CD4-positive, alpha-beta T cell treated with Interleukin-4 for 4 hours (primary cell): ENCODE measurements at places on chromosomes 3 and 15.

- DNase-seq = no peak
These were observed 270.9 kb downstream of the FHIT start for GRCh38 chr3:60980342-60980692.

- no peak for DNase-seq
These were observed 813.1 kb downstream of the NAALADL2 start for GRCh38 chr3:175672119-175672689.

DNA sequence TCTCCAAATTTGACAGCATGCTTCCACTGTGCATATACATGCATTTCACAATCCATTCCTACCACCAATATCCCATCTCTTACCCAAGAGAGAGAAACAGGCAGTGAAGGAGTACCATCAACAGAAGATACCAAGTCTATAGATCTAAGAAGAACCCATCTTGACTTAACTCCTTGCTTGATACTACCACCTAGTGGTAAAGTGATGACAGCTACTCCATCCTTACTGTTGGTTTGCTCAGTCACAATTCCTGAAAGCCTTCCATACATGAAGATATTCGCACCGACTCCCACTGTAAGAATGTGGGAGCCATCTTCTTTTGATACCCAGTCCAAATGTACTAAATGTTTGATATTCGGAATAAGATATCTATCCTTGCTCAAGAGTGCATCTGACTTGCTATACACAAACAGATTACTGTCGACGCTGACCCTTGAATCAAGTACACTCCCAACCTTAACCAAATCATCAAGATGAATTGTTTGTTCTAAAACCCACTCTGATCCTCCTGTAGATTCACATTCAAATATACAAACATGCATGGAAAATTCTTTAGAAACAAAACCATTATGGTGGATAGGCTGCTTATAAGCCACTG, 123.1 kb downstream of the DMXL2 start:
- DNase-seq = peak; percentile 3

DNA sequence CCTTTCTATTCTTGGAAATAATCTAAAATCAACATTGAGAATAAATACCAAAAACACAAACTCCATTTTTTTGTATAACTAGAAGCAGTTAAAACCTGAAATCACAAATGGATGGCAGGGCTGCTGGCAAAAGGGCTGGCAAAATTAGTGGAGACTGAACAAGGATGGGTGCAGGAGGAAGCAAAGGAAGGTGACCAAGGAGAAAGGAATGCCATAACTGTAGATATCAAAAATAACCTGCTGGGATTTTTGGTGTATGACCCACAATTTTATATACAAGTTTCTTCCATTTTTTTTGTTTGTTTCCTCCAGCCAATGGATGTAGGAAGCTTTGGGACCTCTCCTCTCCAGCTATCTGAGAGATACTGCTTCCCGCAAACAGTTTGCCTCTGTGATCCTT, 12.7 kb downstream of the CFAP44 start:
- DNase-seq = no peak

GRCh38 chr3:52606373-52607085, 70.1 kb downstream of the UQCC5 start:
- no peak for DNase-seq

- DNase-seq = no peak
These were observed 26.2 kb downstream of the EEFSEC start for GRCh38 chr3:128179484-128179819.

GRCh38 chr3:117079997-117080396, 370.4 kb downstream of the TUSC7 start:
- no peak for DNase-seq

GRCh38 chr15:70783041-70783440, 19.7 kb upstream of the UACA start:
- no peak for DNase-seq

DNA sequence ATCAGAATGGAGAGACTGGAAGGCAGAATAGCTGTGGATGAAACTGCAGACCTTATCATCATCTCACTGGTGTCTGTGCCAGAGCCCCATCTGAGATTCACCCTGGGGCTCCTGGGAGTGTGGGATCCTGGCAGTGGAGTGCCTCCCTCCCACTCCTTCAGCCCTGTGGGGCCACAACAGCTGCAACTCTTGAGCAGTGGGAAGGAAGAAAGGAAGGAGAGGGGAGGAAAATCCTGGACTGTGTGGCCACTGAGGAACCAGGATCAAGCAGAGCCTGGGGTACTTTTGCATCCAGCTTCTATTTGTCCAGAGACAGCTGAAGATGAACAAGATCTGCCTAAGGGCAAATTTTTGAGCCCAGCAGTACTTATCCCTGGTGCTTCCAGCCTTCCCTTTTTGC, 13.1 kb upstream of the ALDH1A2 start:
- DNase-seq = no peak

DNA sequence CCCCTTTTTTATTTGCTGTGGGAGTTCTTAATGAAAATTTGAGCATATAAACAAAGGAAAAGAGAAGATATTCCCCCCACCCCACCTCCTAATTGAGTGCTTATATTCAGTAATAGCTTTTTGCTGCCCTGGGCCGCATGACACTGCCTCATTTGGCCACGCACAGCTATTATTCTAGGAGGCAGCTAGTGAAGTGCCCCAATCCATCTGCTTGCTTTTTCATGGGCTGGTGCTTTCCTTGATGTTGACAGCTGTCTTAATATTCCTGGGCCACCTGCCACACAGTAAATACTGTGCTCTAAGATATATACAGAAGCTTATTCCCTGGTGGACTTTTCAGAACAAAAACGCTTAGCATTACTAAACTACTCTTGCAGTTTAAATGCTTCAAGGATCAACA, 3.8 kb upstream of the CRYBG3 start:
- no peak for DNase-seq

DNA sequence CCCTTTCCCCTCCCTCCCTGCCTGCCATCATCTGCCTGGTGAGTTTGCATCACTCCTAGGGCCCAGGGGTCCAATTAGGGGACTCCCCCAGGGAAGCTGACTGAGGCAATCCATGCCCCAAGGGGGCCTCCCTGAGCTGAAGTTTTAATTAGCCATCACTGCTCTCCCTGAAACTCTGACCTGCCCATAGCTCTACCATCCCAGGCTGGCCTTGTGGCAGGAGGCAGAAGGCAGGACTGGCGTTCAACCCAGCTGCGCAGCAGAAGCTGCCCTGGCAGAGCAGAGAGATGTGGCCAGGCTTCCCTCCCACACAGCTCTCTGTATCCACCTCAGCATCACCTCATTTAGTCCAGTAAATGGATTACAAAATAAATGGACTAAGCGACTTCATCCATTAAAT, 7.7 kb upstream of the C15orf39 start:
- no peak for DNase-seq

DNA sequence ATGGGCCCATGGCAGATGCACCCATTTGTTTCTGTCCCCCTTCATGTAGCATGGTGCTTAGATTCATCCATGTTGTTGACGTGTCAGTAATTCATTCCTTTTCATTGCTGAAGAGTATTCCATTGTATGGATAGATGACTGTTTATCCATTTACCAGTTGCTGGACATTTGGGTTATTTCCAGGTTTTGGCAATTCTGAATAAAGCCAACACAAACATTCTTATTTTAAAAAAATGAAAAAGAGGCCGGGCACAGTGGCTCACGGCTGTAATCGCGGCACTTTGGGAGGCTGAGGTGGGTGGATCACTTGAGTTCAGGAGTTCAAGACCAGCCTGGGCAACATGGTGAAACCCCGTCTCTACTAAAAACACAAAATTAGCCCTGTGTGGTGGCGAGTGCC, 18.7 kb upstream of the TATDN2 start:
- DNase-seq = no peak

DNA sequence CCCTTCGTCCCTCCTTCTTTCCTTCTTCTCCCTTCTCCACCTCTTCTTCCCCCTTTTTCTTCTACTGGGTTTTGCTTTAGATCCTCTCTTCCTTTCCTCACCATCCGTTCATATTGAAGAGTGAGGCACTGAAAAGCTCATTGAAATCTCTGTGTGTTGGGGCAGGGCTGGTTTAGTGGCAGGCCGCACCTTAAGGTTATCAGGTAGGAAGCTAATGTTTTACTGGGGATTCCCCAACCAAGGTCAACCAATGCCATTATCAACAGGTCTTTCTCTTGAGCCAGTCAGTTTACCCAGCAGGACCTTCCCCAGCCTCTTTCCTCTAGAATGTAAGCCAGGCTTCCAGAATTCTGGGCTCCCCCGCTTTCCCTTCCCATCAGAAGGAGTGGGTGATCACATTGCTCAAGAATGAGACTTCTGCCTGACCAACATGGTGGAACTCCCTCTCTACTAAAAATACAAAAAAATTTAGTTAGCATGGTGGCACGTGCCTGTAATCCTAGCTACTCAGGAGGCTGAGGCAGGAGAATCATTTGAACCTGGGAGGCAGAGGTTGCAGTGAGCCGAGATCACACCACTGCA, 11.5 kb upstream of the VPS8 start:
- DNase-seq = no peak

DNA sequence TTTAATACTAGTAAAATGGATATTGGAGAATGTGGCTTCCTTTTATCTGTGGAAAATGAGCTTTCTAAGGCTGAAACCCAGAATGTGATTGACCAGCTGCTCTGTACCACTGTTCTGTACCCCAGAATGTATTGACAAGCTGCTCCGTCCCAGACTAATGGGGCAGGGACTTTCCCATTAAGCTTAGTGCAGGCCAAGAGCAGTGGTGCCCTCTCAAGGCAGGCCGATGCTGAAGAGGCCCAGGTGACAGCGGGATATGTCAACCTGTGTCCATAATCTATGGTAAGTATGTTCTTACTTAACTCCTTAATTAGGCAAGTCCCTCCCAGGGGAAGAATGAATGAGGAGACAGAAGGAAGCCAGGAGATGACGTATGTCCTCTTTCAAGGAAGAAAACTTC, 31.1 kb downstream of the SGO1 start:
- DNase-seq = no peak

- no peak for DNase-seq
These were observed 471.3 kb upstream of the TPRG1 start for GRCh38 chr3:188700501-188700900.

- DNase-seq = no peak
These were observed 2.9 kb downstream of the SCN5A start for GRCh38 chr3:38646630-38647029.

GRCh38 chr3:132007617-132008016, 27.2 kb downstream of the CPNE4 start:
- DNase-seq = no peak

- DNase-seq = no peak
These were observed 361.1 kb upstream of the CDIN1 start for GRCh38 chr15:36218322-36218721.

DNA sequence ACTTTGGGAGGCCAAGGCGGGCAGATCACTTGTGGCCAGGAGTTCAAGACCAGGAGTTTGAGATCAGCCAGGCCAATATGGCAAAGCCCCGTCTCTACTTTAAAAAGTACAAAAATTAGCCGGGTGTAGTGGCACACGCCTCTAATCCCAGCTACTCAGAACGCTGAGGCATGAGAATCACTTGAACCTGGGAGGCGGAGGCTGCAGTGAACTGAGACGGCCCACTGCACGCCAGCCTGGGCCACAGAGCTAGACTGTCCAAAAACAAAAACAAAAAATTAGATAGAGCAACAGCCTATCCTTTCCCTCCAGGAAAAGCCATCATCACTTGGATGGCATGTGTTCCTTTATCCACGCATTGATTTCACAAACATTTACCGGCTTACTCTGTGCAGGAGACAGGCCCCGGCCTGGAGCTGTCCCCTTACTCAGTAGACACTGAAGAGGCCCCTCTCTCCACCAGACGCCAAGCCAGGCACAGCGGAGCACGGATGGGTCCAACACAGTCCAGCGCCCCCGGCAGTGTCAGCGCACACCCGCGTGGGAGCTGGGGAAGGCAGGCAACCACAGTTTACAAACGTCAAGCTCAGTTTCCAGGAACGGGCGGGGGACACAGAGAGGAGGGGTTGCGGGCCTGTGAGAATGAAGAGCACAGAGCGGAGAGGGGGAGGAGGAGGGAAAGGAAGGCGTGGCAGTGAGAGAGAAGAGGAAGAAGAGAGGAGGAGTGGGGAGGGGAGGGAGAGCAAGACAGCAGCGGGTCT, 3.1 kb downstream of the GP5 start:
- peak; percentile 50 for DNase-seq

- DNase-seq = no peak
These were observed 241.1 kb upstream of the TOPAZ1 start for GRCh38 chr3:44000586-44000985.

- DNase-seq = no peak
These were observed 322.3 kb downstream of the PLCL2 start for GRCh38 chr3:17207019-17207418.

- no peak for DNase-seq
These were observed 55.2 kb upstream of the TRAK1 start for GRCh38 chr3:42035816-42036482.

DNA sequence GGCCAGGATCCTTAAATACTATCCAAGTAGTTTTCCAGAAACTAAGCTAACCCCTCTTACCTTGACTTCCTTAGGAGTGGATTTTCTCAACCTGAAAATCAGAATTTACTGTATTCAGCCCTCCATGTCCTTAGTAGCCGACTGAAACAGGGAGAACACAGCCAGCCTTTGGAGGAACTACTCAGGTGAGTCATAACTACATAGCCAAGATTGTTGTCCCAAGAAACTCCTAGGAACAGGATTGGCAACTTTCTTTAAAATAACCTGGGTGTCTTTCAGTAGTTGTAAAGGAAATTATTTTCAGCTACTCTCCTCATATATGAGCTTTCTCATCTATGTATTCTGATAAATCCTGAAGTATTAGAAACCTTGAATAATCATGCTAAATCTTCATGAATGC, 22.3 kb downstream of the FANCD2OS start:
- no peak for DNase-seq

GRCh38 chr3:45881078-45882022, 5.0 kb upstream of the CCR9 start:
- peak; percentile 74 for DNase-seq

DNA sequence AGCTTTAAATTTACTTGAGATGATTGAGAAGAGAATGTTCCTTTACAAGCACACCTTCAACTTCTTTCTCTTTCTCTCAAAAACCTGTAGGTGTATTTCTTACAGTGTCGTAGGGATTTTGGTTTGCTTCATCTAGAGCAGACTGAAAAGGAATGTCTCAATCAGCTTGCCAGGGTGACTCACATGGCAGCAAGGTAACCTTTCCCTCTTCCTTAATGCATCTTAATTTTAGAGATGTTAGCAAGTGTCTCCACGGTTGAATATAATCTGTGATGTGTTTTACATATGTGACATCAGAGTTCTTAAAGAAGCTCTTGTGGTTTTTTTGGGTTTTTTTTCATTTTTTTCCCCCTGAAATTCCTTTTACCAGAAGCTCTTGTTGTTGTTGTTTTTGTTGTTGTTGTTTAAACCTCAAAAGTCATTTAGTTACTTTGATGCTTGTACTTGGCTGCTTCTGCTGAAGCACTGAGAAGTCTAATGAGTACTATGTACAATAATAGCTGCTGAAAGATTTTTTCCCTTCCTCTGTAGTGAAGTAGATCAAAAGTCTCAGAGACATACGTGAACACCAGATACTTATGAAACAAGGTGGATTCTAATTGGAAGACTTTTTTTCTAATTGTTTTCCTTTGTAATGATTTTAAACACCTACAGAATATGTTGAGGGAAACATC, 83.1 kb downstream of the RETNLB start:
- no peak for DNase-seq
